ENCODE measurements at places on chromosomes 7 and 10.

DNA sequence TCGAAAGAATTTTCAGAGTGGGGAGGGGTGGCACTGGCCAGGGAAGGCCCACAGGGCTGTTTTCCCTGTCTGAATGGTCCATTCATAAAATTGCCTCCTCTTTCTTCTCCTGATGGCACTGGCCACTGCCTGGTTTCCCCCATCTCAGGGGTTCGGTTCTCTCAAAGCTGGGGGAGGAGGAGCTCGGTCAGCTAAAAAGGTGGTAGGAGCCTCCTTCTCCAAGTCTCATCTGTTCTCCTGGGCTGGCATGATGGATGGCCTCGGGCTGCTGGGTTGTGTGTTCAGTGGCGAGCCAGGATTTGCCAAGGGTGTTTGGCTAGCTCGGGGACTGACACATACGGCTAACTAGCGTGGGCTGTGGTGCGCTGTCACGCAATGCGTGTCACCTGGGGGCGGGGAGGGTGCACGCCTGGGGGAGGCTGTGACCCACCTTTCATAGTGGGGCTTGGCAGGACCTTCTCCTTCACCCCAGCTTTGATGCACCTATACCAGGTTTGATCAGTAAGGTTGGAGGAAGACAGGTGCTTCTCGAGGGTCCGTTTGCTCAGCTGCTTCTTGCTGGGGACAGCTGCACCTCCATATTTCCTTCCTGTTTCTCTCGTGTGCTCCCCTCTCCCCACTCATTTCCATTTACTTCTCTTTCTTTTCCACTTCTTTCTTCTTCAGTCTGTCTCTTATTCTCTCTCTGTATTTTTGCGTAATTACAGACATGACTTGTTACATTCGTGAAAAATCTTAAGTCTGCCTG lies 36.3 kb downstream of the RBM20 start:
- DNase-seq, result no peak

- DNase-seq, result no peak
Observed at GRCh38 chr7:124444696-124445480, 320.7 kb downstream of the GPR37 start.

DNA sequence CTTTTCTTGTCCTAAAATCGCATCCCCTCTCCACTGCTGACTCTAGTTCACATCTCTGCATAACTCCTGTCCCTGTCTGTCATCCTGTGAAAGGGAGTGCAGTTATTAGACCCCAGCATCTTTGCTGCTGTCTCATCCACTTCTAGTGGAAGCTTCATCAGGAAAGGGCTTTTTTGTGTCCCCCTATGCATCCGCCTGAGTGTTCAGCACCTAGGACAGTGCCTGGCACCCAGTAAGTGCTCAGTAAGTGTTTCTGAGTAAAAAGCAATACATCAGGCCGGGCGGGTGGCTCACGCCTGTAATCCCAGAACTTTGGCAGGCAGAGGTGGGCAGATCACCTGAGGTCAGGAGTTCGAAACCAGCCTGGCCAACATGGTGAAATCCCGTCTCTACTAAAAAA lies 211.8 kb upstream of the FOXK1 start:
- DNase-seq, result peak; percentile 16

GRCh38 chr7:67652937-67653336 lies 656.3 kb downstream of the TYW1 start:
- no peak for DNase-seq

GRCh38 chr7:101593556-101593955 lies 35.5 kb downstream of the MYL10 start:
- DNase-seq, result no peak

- DNase-seq, result no peak
Observed at GRCh38 chr10:6025683-6026255, 36.4 kb downstream of the IL2RA start.

DNA sequence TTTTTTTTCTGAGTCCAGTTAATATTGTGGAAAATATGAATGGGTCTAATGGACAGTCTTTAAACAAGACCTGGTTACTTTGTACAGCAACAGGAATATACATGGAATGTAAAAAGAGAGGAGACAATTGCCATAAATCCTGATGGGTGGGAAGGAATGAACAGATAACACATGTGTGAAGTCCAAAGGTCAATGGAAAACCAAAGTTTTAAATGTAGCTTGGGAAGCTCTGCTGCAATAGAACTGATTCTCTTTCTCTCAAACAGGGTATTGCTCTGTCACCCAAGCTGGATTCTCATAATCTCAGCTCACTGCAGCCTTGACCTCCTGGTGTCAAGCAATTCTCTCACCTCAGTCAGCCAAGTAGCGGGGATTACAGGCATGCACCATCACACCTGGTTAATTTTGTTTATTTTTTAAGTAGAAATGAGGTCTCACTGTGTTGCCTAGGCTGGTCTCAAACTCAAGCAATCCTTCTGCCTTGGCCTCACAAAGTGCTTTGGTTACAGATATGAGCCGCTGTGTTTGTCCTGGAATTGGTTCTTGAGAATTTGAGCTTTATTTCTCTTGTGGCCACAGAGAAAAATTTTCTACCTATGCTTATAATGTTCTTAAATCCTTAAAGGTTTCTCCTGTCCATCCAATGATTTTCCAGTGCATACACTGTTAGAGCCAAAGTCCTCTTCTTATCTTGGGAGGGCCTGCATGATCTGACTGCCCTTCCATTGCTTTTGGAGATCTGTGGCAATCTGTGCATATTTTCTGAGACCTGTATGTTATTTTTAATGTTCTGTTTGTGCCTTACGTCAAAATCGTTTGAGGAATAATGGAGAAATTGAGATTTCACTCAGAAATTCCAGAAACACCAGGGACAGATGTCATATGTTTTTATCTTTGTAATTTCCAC lies 30.7 kb upstream of the ZNF92 start:
- DNase-seq, result no peak

GRCh38 chr7:67858931-67859330 lies 862.3 kb downstream of the TYW1 start:
- DNase-seq, result no peak

- DNase-seq, result no peak
Observed at GRCh38 chr10:103111031-103111917, 81.8 kb downstream of the NT5C2 start.

- DNase-seq, result no peak
Observed at GRCh38 chr7:133290041-133290440, 37.2 kb downstream of the EXOC4 start.

DNA sequence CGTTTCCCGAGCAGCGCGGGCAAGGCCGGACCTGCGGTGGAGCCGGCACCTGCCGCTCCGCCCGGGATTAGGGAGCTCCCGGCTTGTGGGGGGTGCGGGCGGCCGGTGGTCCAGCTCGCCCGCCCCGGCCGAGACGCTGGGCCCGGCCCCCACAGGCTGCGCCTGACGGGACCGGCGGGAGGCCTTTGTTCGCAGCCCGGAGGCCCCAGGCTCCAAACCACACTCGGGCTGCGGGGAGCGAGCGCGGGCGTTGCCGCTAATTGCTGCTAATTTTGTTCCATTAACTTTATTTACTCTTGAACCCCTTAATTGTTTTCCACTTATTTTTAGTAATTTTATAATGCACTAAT lies 9.6 kb downstream of the UNCX start:
- DNase-seq, result no peak

GRCh38 chr7:129644634-129645230 lies 33.2 kb downstream of the NRF1 start:
- no peak for DNase-seq

- no peak for DNase-seq
Observed at GRCh38 chr10:28681291-28681763, 4.0 kb downstream of the BAMBI start.

DNA sequence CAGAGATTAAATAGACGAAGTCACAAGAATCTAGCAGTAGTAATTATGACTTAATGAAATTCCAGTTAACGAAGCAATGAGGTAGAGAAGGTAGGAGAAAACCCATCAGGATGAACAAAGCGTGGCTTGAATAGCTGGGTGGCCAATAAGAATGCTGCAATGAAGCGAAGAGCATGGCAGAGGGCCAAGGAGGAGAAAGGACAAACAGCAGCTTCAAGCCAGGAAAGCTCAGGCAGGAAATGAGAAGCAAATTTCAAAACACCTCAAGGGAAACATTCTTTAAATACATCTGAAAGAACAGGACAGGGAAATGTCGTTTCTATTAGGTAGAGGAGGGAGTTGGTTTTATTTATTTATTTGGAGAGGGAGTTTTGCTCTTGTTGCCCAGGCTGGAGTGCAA lies 122.5 kb downstream of the KIAA1217 start:
- no peak for DNase-seq

- no peak for DNase-seq
Observed at GRCh38 chr7:34247468-34247867, 342.1 kb downstream of the BMPER start.

DNA sequence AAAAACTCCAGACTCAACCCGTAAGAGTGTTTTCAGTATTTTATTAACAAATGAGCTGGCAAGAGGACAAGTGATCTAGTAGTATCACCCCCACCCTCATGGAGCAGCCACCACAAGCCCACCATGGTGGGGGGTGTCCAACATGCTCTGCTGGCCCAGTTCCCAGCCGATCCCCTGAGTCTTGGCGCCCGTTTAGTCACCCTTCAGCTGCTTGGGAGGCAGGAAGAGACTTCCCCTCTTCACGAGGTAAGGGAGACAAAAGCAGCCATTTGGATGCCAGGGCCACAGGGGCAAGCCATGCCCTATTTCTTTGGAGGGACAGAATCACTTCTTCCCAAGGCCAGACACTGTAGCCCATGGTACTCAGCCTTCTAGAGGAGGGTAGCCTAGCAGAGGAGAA lies 54.1 kb downstream of the NOD1 start:
- no peak for DNase-seq

DNA sequence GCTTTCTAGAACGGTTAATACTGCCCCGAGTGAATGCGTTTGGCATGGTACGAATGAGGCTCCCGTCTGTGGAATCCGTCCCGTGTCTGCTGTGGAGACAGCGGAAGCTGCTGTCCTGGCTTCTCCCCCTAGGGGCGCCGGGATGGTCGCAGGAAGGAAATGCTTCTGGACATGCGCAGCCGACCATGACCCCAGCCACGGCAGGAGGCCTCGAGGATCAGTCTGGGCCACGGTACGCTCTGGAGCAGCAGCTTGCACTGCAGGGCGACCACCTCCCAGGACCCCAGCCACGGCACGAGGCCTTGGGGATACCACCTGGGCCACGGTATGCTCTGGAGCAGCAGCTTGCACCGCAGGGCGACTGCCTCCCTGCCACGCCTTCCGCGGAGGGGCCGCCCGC lies 107.9 kb downstream of the CYTH3 start:
- DNase-seq, result peak; percentile 38

DNA sequence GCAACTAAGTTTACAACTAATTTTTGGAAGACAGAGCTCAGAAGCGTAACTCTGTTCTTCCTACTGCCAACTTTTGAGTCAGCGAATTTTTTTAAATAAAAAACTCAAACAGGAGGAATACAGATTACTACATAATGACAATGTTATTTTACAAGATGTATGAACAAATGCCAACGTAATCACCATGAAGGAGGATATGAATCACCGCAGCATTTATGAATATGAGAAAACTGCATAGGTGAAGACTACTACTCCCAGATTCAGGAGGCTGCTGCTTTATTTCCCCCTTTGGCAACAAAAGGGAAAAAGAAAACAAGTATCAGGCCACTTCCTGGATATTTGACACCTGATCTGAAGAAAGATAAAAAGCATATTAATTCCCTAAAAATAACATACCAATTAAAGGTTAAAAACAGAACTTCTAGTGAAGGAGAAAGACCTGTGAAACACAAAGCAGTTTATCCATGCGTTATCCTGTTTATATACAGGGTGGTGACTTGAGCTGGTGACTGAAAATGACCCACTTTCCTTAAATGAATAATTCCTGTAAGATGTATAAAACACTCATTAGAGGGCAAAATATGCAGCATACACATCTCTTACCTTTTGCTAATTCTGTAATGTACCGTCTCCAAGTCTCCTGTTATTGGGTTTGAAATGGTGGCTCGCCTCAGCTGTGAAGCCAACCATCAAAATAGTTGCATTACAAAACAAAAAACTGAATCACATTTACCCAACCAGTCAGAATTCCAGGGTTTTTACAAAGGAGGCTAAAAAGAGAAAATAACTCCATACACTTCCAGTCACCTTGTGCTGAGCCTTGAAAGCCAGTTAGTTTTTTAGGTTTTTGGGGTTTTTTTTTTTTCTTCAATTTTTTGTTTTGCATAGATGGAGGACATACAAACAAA lies 52.0 kb downstream of the P4HA1 start:
- no peak for DNase-seq

- no peak for DNase-seq
Observed at GRCh38 chr10:48879451-48879850, 60.2 kb downstream of the LRRC18 start.

DNA sequence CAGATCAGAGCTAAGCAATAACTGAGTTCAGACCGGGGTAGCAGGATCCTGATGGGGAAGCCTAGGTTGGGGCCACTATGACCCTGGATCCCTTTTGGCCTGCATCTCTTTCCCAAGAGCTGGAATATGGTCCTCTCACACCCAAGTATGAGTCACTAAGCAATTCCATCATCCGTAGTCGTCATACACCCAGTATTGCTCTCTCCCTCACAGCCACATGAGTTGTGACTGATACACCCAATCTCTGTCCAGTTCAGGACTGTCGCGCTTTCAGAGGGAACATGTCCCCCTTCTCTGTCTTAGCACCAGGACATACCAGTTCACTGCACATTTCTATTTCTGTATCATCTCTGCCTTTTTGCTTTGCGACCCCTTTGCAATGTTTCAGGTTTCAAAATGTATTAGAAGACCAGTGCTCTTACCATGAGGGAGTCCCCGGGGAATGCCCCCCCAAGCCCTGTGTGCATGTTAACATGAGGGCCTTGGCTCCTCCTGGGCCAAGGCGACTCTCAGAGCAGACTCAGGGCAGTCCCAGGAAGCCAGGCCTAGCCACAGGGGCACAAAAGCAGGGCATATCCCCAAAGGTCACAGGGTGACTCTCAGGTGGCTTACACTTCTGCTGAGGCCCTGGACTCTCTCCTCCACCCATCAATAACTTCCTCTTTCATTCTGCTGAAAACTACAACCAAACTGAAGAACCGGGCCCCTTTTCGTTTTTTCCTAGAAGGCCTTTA lies 75.3 kb upstream of the SAMD8 start:
- DNase-seq, result no peak

DNA sequence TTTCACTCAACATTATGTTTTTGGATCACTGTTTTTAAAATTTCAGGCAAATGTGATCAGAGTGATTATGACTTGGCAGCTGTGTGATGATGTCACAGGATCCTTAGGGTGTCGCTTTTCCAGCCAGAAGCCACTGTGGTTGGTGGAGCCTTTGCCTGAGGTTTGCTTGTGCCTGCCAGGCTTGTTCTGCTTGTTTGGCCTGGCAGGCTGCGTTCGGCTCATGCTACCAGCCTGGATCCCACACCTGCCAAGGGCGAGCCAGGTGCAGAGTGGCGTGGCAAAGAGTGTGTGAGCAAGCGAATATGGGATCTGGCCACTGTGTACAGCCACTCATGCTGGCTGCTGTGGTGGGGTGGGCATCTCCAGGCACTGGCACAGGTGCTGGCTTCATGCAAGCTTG lies 55.7 kb downstream of the ADK start:
- no peak for DNase-seq

DNA sequence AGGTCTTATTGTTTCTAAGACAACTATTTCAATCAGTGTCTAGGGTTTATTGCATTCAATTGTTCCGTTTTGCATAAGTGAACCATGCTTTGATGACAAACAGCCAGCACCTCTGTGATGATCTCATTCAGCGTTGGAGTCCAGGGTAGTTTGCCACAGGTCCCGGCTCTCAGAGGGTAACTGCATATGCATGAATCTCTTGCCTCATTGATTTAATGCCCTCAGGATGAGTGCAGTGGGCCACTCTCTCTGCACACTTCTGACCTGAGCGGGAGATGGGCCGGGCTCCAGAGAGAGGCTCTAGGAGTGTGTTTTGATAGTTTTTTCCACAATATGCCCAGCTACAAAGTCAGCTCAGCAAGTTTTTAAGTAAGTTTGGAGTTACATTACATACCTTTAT lies 83.9 kb downstream of the HECW1 start:
- no peak for DNase-seq

Data from neural crest cell (in vitro differentiated cells).